NCI-H2081 (cell line): ENCODE measurements at places on chromosomes 5 and 9.

DNA sequence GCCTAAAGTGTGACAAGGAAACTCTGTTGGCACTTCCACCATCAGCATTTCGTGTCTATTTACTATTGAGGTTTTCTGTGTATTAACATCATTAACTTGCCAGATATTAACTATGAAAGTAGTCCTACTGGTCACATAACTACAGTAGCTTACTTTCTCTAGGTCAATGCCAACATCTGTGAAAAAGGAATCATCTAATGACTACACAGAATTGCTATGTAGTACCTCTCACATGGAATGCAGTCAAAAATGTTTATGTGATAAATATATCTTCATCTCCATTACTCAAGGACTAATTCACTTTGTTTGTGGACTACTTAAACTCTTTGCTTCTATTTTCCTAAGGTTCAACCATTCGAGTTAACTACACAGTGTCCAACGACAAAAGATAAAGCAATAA lies 2.1 kb downstream of the SCAI start:
- no peak for DNase-seq

DNA sequence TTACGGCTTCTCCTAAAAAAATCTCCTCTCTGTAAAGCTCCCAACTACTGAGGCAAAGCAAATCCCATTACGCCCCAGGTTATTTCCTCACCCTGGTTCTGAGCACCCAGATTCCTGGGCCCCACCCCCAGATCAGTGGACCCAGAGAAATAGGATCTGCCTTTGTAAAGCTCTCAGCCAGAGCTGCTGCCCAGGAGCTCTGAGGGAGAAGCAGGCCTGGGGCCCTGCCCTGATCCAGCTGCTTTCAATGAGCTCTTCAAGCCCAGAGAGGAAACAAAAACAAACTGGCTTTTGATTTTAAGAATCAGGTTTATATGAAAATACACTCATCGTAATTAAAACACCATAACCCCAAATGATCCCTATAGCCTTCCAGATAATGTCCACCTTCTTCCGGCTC lies 124.5 kb downstream of the C5orf15 start:
- no peak for DNase-seq

- no peak for DNase-seq
Observed at GRCh38 chr9:95197692-95198271, 119.7 kb downstream of the FANCC start.

GRCh38 chr5:378976-379742 lies 57.6 kb downstream of the AHRR start:
- DNase-seq, result no peak

DNA sequence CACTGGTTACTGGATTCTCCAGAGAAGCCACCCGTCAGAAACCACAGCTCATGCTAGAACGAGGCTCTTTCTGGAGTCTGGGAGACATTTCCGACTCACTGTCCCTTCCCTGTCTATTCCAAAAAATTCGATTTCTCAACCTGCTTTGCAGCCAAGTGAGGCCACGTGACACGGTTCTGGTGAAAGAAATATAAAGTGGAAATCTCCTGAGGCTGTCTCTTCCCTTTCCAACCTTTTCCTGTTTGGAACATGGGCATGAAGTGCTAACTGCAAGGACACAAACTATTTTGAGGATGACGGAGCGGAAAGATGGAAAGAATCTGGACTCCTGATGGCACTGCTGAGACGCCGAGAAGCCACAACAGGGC lies 6.1 kb upstream of the PTGS1 start:
- no peak for DNase-seq

DNA sequence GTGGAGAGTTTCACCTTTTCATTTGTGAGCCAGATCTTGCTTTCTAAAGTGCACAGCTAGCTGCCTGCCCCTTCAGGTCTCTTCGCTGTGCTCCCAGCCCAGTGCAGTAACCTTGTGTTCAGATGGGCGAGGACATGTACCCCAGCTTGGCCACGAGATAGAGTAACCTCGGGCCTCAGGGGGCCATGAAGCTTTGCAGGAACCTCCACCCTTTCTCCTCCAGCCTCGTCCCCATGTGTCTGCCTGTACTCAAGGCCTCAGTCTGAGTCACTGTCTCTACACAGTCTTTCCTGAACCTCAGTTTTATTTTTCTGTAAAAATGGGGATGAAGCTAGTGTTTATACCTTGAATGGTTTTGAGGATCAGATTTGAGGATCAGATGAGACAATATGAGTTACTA lies 37.9 kb downstream of the ERGIC1 start:
- DNase-seq, result no peak

GRCh38 chr9:137227054-137227852 lies at the start of gene RNF224:
RNF224 (plus strand) TSS chr9:137227502; CDS start chr9:137228336, 834 bp downstream.
- peak; percentile 71 for DNase-seq

GRCh38 chr9:130128251-130128650 lies 44.0 kb upstream of the NCS1 start:
- DNase-seq, result no peak

- DNase-seq, result no peak
Observed at GRCh38 chr5:98638111-98638510, 135.4 kb upstream of the RGMB start.

- peak; percentile 37 for DNase-seq
Observed at GRCh38 chr9:80156756-80157472, 585.1 kb downstream of the TLE4 start.

GRCh38 chr5:68288707-68289134 lies 73.2 kb downstream of the PIK3R1 start:
- no peak for DNase-seq

DNA sequence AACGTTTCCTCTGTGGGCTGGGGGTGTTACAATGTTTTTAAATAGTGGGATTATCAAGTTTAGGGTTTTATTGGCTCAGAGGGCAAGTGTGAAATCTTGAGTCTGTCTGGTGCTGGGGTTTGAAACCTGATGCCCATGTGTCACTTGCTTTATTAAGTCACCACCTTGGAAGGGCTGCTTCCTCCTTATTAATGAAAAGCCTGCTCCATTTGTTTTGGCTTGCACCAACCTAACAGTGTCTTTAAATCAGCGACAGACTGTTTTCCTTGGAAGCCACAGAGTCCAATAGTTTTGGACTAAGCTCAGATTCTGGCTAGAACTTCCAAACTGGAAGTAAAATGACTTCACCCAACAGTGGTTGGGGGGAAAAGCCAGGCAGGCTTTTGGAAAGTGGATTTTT lies 10.7 kb upstream of the PALM2AKAP2 start:
- no peak for DNase-seq

- no peak for DNase-seq
Observed at GRCh38 chr5:110823571-110823970, 84.8 kb downstream of the SLC25A46 start.

DNA sequence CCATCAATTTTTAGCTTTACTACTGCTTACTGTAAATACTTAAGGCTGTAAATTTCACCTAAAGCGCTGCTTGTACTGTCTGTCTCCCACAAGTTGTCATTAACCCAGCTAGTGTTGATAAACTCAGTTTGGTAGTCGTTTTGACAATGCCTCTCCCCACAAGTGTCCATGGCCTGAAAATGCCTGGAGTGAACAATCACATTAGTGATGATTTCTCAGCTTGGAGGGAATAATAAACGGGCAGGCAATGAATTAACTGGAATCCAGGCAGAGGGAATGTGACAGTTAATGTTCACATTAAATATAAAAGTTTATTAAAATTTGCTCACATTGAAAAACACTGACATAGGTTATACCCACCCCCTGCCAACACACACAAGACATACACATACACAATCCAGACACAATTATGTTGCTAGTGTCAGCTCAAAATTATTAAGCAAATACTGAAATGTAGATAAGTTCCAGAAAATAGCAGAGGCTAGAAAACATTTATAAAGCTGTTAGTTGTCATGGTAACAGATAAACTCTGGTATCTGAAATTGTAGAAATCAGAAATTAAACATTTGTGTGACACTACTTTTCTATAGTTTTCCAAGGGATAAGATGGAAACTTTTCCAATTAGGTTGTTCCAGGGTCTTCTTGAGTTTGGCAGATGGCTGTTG lies 341.9 kb downstream of the DIRAS2 start:
- DNase-seq, result no peak

DNA sequence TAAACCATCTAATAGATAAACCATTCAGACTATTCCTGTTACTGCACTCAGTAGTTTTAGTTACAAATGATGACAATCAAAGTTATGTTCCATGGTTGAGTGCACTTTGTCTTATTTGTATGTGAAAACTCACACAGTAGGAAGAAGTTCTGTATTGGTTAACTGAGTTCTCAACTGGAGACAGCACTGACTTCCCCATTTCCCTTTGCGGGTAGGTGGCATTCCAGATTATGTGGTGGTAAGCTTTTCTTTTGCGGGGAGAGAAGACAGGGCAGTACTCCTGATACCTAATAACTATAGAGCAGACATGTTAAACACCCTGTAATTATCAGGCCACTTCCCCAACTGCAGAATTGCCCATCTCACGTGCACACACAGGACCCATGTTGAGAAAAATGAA lies 24.4 kb downstream of the TARS1 start:
- no peak for DNase-seq

DNA sequence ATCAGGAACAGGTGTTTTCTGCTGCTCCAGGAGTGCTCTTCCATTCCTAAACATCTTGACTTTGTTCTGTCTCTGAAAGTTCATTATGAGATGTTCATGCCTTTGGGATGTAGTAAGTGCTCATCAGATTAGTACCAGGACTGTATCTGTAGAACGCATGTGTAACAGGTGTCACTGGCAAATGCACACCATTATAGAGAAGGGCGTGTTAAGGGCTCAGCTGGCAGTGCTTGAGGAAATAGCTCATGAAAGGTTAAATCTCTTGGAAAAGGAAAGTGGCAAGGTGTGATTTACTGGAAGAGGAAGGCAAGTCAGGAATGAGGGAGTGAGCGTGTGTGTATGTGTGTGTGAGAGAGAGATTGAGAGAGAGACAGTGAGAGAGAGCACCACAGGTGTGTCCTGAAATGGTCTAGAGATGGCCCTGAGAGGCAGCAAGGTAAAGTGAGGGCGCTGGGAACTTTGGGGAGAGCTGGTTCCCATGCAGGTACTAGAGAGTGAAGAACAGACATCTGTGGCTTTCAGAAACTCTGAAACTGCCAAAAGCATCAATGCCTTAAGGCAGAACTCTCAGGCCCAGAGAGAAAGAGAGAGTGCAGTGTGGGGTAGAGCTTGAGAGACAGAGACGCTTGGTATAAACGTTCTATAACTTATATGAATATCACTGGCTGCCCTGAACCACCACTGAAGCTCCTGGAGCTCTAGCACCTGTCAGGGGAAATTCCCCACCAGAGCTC lies 13.7 kb upstream of the CXCL14 start:
- DNase-seq, result no peak

DNA sequence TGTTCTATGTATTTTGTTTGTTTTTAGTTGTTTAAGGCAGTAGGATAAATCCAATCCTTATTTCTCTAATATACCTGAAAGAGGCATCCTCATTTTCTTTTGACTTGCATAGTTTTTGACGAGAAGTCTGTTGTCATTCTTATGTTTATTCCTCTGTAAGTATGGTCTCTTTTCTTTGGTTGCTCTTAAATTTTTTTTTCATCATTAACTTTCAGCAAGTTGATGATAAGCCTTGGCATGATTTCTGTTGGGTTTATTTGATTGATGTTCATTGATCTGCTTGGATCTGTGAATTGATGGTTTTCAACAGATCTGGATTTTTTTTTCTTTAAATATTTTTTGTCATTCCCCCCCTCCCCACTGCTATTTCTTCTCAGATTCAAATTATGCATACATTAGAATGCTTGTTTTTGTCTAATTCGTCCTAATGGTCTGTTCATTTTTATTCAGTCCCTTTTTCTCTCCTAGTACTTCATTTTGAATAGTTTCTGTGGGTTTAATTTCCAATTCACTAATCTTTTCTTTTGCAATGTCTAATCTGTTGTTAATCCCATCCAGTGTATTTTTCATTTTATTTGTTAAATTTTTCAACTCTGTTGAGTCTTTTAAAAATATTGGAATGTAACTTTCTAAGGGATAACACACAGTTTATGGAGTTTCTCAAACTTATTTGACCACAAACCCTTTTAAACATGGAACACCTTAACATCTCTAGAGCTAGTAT lies 495.9 kb downstream of the CSNK1G3 start:
- DNase-seq, result peak; percentile 22

GRCh38 chr9:34507966-34508365 lies 14.8 kb downstream of the ENHO start:
- DNase-seq, result no peak

GRCh38 chr5:69444127-69444754 lies 29.3 kb downstream of the MARVELD2 start:
- DNase-seq, result no peak

DNA sequence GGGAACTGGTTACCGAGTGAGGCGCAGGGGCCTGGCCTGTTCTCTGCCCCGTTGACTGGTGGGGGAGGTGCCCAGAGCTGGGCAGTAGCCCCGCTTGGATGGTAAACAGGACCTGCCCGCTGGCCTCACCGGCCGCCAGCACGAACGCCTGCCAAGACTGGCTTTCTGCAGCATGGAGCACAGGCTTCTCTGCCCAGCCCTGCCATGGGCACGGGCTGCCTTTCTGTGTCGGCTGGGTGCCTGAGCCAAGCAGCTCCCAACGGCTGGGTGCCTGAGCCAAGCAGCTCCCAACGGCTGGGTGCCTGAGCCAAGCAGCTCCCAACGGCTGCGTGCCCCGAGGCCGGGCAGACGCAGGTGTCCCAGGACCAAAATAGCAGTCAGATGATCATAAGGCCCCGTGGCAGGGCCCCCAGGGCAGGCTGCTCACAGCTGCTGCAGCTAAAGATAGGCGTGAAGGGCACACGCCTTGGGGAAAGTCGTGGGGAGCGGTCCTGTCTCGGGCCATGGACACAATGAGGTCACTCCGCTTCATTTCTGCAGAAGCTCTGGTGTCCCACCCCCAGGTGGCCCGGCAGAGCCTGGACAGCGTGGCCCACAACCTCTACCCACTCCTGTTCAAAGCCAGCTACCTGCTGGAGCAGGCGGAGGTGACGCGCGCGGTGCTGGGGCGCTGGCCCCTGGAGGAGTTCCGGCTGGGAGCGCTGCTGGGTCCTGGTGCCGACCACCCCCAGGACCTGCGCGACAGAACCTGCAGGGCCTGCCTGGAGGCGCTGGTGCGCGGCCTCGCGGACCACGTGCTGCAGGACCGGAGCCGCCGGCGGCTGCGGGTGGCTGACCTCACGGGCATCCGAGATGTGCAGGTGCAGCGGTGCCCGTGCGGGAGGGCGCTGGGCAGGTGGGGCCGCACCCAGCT lies at the start of gene LRRC14B:
LRRC14B (plus strand) TSS at position 460 of the 913 bp plus-strand sequence; CDS start at position 504, 44 bp downstream.
- no peak for DNase-seq

DNA sequence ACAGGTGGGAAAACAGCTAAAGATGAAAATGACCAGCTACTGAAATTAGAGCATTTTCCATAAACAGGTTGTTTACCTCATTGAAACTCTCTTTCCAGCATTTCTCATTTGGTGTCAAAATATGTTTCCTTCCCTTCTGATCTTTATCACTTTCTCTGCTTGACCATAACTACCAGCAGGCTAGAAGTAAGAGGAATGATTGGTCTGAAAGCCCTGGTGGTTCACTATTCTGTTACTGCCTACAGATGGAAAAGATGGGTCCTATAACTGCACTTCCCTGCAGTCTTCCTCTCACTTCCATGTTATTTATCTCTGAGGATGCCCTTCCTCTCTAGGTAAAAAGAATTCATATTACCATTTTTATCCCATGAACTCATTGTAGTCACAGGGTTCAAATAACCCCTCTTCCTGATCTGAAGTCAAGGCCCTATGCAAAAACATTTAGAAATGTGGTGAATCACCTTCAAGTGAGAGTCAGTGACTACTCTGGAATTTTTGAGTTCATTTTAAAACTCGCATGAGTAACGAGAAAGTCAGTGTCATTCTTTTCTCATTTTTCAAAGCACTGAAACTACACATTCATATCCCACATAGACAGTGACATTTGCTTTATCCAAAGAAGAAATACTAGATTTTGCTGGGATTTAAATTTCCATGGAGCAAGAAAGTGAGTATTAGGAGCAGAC lies 51.7 kb downstream of the ZNF474 start:
- no peak for DNase-seq
